ENCODE measurements at places on chromosomes 16 and 17.

GRCh38 chr17:66715745-66716156 is 119.2 kb upstream of the CACNG5 start:
- ATAC-seq, result no peak

DNA sequence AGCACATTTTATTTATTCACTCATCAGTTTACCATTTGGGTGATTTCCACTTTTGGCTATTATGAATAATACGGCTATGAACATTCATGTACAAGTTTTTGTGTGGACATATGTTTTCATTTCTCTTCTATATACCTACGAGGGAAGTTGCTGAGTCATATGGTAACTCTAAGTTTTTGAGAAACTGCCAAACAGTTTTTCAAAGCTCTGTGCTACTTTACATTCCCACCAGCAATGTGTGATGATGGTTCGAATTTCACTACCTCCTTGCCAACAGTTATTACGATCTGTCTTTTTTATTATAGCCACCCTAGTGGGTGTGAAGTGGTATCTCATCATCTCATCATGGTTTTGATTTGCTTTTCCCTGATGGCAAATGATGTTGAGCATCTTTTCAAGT is 63.7 kb upstream of the MRTFB start:
- peak; percentile 9 for ATAC-seq

DNA sequence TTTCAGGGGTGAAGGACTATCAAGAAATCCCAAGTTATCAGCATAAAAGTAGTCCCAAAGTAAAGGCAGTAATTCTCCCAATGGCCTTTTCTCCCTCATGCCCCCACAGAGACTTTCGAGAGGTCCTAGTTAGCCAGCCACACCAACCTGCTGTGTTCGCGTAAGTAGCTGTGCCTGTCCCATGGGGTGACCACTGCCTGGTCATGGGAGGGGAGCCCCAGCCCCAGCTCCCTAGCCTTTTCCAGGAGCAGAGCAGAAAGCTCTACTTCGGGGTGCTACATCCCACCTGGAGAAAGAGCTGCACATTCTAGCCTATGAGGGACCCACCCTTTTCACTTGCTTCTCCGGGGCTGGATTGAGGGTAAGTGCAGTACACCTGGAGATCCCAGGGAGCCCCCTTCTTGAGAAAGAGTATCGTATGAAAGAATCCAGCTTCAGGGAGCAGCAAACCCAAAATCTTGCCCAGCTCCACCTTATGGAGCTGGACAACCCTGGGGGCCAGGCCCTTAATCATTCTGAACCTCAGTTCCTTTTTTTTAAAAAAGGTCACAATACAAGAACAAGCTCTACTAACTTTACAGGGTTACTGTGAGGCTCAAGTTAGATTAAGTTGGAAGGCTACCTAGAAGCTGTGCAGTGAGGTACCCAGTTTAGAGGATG is 8.6 kb upstream of the SOST start:
- ATAC-seq, result no peak

DNA sequence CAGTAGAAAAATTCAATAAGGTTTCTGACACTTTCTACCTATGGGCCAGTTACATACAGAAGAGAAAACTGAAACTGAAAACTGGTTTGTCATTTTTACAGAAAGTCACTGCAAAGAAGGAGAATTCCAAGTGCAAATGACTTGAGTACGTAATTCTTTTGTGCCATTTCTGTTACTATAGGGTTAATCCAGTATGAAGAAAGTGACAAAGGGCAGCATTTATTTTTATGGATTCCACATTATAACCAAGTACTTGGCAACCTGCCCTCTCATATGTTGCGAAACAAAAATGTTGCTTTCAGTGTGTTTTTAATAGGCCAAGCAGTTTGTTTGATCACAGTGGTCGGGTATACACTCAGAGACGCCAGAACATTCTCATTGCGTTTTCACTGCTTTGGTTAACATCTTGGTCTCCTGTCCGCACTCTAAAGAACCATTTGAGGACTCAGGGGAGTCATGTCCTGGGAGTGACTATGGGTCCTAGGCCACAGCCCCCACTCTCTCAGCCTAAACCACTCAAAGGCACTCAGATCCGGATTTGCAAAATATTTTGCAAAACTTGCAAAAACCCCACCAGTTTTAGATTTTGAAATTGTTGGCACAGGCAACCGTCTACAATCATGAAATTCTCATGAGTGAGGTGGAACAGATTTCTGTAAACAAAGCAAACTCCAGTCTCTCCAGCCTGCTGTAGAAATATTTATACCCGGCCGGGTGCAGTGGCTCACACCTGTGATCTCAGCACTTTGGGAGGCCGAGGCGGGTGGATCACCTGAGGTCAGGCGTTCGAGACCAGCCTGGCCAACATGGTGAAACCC is 15.4 kb upstream of the HELZ start:
- ATAC-seq, result no peak

DNA sequence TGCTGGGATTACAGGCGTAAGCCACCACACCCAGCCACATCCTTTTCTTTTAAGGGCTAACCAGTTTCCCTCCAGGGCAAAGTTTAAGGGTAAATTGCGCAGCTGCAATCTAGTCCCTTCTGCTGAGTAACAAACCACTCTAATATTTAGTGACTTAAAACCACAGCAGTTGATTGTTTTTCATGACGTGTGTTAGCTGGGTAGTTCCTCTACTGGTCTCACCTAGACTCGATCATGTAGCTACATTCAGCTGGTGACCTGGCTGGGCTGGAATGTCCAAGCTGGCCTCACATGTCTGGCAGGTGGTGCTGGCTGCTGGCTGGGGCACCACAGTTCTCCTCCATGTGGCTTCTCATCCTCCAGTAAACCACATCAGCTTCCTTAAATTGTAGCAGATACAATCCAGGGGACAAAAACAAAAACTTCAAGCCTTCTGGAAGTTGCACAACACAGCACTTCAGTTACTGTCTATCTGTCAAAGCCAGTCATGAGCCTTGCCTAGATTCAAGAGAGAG is 75.5 kb downstream of the GPRC5B start:
- no peak for ATAC-seq

- no peak for ATAC-seq
These were observed 25.8 kb downstream of the SMTNL2 start for GRCh38 chr17:4610162-4610561.

DNA sequence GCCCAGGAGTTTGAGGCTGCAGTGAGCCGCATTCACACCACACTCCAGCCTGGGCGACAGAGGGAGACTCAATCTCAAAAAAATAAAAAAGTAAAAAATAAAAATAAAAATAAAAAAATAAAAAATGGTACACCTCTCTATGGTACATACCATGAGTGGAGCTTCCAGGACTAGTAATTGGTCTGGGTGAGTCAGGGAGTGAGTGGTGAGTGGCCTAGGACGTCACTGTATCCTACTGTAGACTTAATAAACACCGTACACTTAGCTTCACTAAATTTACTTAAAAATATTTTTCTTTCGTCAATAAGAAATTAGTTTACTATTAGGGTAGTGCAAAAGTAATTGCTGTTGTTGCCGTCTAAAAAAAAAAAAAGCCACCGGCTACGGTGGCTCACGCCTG is 9.0 kb downstream of the CDH5 start:
- no peak for ATAC-seq

- no peak for ATAC-seq
These were observed 19.7 kb downstream of the TMEM11 start for GRCh38 chr17:21194226-21194625.

- no peak for ATAC-seq
These were observed 11.6 kb downstream of the LRRC3C start for GRCh38 chr17:39939106-39939505.

- peak; percentile 36 for ATAC-seq
These were observed 19.9 kb downstream of the CEP295NL start for GRCh38 chr17:78883089-78883532.

DNA sequence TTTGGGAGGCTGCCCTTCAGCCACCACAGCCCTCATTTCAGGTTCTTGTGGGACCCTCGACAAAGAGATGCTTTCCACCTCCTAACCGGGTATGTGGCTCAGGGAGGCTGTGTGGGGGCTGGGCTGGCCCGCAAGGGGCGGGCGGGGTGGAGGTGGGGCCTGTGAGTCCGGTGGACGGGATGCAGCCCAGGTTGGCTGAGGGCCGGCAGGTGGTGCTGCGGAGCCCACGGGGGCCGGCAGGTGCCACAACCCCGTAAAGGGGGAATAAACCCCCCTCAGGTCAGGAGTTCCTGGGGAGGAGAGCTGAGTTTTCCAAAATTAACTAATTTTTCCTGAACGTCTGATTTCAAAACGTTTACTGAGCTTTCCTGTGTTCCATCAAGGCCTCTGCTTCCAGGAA is 4.9 kb upstream of the CIAO3 start:
- no peak for ATAC-seq

DNA sequence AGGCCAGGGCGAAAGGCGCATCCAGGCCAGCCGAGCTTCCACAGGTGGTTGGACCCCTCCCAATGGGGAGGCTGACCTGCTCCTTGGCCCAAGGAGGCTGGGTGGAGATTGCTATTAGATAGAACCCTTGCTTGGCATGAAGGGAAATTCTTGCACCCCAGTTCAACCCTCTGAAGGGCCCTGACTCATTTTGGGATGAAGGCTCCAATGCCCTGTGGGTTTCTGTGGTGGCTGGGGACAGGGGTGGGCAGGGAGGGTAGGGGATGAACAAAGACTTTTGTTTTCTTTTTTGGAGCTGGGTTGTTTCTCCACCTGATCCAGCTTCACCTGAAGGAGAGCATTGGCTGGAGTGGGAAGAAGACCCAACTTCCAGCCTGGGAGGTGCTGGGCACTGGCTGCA is 16.7 kb upstream of the TBX21 start:
- no peak for ATAC-seq

GRCh38 chr17:8153957-8154607 is 1.9 kb upstream of the PER1 start:
- no peak for ATAC-seq

GRCh38 chr17:81290230-81290629 is 4.9 kb downstream of the SLC38A10 start:
- no peak for ATAC-seq

DNA sequence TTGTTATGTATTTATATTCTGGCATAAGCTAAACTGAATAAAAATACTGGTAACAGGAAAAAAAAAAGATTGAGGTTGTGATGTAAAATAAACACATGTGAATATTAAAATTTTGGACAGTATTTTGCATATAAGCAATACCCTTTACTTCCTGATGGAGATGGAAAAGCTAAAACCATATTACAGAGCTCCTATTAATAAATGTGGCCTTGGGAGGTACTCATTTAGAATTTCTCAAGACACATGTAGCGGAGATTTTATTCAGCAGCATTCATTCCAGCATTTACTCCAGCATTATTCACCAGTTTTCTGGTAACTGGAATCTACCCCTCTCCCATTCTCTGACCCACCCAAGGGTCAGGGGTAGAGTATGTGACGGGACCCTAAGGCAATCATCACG is 94.3 kb upstream of the AXIN2 start:
- no peak for ATAC-seq

GRCh38 chr16:8236816-8237215 is 353.5 kb downstream of the TMEM114 start:
- ATAC-seq, result no peak

DNA sequence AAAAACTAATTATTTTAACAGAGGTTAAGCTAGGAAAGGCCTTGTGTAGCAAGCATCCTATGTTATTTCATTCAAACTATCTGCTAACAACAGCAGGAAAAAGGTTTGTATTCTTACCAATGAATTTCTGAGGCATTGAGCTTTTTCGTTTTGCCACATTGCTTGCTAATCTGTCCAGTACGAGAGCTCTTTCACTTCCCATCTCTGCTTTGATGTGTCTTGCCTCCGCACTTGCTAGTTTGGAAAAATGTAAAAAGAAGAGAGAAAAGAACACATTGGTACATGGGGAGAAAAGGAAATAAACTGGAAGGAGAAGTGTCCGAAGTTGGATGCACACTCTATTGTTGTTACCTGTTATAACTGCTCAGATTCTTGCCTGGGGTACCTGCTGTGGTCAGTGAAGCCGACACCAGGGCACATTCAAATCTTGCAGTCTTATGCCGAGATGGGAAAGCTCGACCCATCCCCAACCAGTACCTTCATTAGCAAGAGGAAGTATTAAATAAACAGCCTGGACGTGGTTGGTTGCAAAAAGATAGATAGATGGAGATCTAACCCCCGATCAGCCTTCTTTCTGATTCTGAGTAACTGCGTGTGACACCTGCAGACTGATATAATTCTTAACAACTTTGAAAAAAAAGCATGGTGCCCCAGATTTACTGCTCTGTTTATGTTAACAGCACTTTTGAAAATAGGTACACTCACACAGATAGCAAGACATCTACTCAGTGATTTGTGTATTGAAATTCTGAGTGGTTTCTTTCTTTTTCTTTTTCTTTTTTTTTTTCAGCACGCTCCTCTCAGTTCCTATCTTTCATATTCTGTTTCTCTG is 40.0 kb downstream of the GRB7 start:
- ATAC-seq, result peak; percentile 85

GRCh38 chr17:82090549-82091263 is 7.3 kb downstream of the FASN start:
- no peak for ATAC-seq

- peak; percentile 97 for ATAC-seq
These were observed 110.7 kb downstream of the RAP1GAP2 start for GRCh38 chr17:2906901-2907300.

DNA sequence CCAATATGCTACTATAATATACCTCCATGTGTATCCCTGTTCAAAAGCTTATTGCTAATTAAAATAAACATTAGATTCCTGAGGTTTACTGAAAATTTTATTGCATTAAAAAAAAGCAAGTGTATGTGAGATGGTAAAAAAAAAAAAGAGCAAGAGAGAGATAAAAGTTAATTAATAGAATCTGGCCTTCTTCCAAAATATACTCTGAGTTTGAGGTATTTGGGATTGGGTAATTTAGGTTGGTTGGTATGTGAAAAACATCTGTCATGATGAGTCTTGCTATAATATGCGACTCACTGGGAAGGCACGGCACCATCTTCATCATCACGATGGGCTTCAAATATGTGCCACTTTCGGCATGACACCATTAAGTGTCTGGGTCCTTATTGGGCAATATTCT is 711.1 kb upstream of the SOX9 start:
- ATAC-seq, result no peak

DNA sequence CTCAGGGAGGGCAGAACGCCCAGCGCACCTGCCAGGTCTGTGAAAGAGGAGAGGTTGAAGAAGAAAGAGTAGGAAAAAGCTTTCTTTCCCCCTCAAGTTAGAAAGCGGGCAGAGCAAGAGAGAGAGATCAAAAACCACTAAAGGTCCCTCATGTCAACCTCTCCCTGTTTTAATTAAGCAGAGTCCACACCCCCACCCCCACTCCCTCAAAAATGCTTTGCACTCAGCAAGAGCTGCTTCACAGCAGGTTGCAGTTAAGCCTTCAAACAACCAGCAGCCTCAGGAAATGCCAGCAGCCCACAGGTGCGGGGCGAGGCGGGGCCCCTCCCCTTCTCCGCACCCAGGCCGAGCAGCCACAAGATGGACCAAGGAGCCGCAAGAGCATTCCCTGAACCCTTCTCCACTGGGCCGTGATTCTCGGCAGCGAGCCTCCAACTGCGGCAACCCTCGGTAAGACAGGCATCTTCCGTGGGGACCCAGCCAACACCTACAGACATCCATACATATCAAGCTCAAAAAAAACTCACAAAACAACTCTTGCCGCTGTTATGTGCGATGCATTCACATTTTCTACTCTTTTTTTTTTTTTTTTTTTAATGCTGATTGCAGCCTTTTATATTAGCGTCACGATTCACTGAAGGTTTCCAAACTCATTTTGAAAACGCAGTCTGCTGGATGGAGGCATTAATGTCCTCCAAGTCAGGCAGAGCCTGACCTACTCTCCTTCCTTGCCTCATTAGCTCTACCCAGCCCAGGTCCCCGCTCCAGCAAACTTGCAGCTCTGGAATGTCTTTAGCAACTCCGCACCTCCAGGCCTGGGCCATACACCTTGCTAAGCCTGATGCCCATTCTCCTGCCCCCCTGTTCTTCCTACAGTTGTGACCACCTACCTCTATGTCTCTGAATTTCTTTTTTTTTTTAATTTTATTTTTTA is 66.1 kb downstream of the AXIN2 start:
- ATAC-seq, result no peak

Measured in activated CD4-positive, CD25-positive, alpha-beta regulatory T cell treated with anti-CD3 and anti-CD28 coated beads, Interleukin-2, amount 50 U/mL, for 24 hours (primary cell).